Endothelial cell of umbilical vein (primary cell): ENCODE measurements at places on chromosomes 7 and 10. TPM values are rescaled to one million over a fixed set of nuclear protein-coding genes. Genes with fewer than 3 reads are reported as not detected.

The POM121 gene
- total RNA-seq, result 46.8 and 47.8 TPM in 2 replicates

The SPAM1 gene
- not detected in 2 replicates for total RNA-seq

The AMPH gene
- total RNA-seq, result 8.0 and 9.2 TPM in 2 replicates

The PIP gene
- not detected in 2 replicates for total RNA-seq

The MTURN gene
- 4.8 and 6.6 TPM in 2 replicates for total RNA-seq

The KIAA1549 gene
- total RNA-seq, result 10.9 and 12.4 TPM in 2 replicates

The R3HCC1L gene
- 11.1 and 12.4 TPM in 2 replicates for total RNA-seq

The FAM25G gene
- total RNA-seq, result not detected in 2 replicates

The ZNF727 gene
- not detected in 2 replicates for total RNA-seq

The ICA1 gene
- 39.7 and 47.1 TPM in 2 replicates for total RNA-seq

The CRYGN gene
- not detected in 2 replicates for total RNA-seq

The NPTX2 gene
- 0.42 and 0.53 TPM in 2 replicates for total RNA-seq

The ANKRD26 gene
- 7.2 and 9.5 TPM in 2 replicates for total RNA-seq

The PRKCQ gene
- 0.55 and 0.58 TPM in 2 replicates for total RNA-seq

The INA gene
- total RNA-seq, result 0.39 and 0.40 TPM in 2 replicates

The MDH2 gene
- 168 and 175 TPM in 2 replicates for total RNA-seq

The TCAF2 gene
- 7.1 and 8.4 TPM in 2 replicates for total RNA-seq

The HOXA11 gene
- total RNA-seq, result 15.2 and 16.7 TPM in 2 replicates

The PTPN20 gene
- total RNA-seq, result 0.27 and 0.39 TPM in 2 replicates
